ENCODE measurements at places on chromosomes 4 and X. TPM values are rescaled to one million over a fixed set of nuclear protein-coding genes. Genes with fewer than 3 reads are reported as not detected.

TLR6 gene
- 3.2 TPM for total RNA-seq

NRK gene
- not detected for total RNA-seq

VEGFC gene
- total RNA-seq: not detected

SASH3 gene
- total RNA-seq: 254 TPM

ABCB7 gene
- 22.9 TPM for total RNA-seq

RAB9B gene
- 0.40 TPM for total RNA-seq

SLC39A8 gene
- total RNA-seq: 62.3 TPM

SNCA gene
- total RNA-seq: 4.7 TPM

MAGEC1 gene
- total RNA-seq: not detected

RWDD4 gene
- 13.2 TPM for total RNA-seq

SLC16A2 gene
- not detected for total RNA-seq

GLOD5 gene
- not detected for total RNA-seq

GRIA3 gene
- not detected for total RNA-seq

All from activated CD4-positive, alpha-beta T cell treated with anti-CD3 and anti-CD28 coated beads, Interleukin-2, amount 10 ng/mL, durations not matched to agents 7 days and 5 days (primary cell).